ENCODE measurements at places on chromosomes 12 and 14.
A peak's percentile ranks its signal among the peaks of the same experiment; 100 is the strongest.

- peak; percentile 18 for DNase-seq
Observed at GRCh38 chr14:60249321-60250256, 568 bp downstream of the PPM1A start.

- DNase-seq: no peak
Observed at GRCh38 chr12:132840536-132840935, 11.9 kb upstream of the GOLGA3 start.

DNA sequence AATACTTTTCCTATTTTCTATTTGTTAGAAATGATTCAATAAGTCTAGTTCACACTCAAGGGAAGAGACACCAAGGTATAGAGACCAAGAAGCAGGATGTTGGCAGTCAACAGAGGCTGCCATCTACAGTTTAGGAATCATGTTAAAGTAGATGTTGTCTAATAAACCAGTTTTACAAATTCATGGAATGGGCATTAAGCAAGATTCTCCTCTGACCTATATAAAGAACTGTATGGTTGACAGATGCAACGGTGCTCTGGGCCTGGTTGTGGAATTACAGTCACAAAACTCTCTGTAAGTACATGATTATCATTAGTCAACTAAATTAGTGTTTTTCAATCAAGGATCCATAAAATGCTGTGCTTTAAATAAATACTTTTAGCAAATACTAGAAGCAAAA is 475.1 kb downstream of the NAV3 start:
- DNase-seq: no peak

DNA sequence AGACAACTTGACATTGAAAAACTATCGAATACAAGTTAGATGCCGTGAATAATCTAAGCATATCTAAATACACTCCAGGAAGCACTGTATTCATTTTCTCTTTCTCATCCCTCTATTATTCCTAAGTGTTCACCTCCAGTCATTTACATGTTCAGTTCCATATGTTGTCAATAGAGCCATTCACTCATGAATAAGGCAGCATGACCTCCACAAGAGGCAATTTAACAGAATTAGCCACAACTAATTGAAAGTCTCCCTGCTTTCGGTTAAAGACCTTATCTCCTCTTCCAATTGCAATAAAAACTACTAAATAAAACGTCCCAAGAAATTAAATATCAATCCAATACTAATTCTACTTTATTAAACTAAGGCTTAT is 1.8 kb downstream of the LRIG3 start:
- no peak for DNase-seq

GRCh38 chr14:75230140-75230792 is 48.4 kb upstream of the FOS start:
- peak; percentile 23 for DNase-seq

GRCh38 chr12:14885718-14886221 is at the start of gene MGP:
Gene MGP, minus strand, starts transcription at chr12:14885854. Its CDS starts 63 bp downstream, at chr12:14885791.
- DNase-seq: no peak

DNA sequence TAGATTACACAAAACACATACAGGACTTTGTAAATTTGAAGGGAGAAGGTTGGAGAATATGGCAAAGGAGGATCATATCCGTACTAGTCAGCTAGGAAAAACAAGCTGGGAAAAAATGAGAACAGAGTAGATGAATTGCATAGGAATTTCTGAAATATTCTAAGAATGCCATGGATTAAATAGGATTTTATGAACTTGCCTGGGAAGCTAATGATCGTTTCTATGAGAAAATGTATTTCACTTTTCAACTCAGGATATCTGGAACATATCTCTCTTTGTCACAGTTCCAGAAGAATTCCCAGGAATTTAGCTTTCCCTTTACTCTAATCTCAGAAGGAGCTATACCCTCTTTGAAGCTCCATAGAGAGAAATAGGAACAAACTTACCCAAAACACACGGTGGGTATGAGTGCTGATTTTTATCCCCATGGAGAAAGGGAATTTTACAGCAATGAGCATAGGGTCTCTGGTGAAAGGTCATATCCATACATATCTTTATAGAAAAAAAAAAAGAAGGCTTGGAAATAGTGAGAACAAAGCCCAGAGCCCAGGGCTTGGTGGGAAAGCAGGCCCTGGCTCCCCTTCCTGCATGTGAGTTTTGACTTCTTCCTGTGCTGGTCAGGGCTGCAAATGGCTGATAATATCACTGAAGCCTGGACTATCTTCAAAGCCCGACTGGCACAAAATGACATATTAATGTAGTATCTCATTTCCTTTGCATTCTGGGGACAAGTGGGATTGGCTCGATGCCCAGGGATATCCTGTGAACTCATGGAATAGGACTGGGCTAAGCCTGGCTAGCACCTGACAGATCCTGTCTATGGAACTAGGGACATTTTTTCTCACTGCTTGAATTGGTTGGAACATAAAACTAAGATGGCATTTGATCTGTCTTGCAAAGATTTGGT is 136.3 kb downstream of the AEBP2 start:
- no peak for DNase-seq

- no peak for DNase-seq
Observed at GRCh38 chr12:63907561-63907960, 63.1 kb downstream of the SRGAP1 start.

DNA sequence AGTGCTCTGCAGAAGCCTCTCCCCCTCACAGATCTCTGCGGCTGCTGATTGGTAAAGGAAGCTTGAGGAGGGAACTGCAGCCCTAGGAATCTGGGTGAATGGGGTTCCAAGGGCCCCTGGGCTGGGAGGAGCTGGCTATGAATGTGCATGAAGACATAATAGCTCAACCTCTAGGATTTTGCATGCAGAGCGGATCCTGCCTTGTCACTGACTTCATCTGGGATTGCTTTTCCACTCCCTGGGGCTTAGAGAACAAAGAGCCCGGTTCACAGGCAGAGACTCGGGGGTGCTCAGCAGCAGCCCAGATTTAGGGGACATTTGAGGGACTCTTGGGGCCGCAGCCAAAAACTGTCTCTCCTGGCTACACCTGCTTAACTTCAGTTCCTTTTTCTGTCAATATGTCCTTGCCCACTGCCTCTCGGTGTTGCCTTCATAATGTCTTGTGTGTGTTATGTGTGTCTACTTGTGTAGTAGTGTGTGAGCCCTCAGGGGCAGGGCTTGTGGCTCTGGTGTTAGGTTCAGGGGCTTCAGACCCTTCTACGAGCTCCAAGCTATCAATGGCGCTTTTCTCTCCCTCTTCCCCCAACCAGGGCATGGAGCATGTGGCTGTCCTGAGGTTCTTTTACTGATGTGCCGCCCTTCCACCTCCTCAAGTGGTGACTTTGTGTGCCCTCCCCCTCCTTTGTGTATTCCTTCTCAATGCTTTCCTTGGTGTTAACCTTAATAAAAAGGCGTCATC is 1.9 kb downstream of the CCDC184 start:
- no peak for DNase-seq

GRCh38 chr14:55301437-55302121 is 30.4 kb downstream of the FBXO34 start:
- no peak for DNase-seq

- no peak for DNase-seq
Observed at GRCh38 chr14:71116568-71117122, 209.4 kb downstream of the PCNX1 start.

DNA sequence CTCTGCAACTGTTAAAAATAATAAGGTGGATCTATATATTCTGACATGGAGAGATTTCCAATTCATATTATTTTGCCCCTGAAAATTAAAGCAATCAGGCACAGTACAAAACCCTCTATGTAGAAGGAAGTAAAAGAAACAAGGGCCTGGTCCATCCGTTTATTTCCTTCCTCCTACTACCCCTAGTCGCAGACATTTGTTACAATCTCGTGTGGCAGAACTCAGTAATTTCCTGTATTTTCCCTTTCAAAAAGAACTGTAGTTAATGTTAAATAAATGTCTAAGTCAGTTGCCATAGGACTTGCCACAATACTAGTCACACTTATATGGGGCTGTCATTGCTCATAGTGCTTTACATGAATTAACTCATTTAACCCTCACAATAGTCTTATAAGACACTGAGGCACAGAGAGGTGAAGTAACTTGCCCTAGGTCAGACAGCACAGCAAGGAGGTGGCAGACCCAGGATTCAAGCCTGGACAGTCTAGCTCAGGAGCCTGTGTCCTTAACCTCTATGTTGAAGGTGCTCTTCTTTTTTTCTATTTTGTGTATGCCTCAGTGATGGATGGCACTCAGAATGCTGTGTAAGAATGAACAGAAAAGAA is 24.2 kb downstream of the NINJ2 start:
- DNase-seq: no peak

DNA sequence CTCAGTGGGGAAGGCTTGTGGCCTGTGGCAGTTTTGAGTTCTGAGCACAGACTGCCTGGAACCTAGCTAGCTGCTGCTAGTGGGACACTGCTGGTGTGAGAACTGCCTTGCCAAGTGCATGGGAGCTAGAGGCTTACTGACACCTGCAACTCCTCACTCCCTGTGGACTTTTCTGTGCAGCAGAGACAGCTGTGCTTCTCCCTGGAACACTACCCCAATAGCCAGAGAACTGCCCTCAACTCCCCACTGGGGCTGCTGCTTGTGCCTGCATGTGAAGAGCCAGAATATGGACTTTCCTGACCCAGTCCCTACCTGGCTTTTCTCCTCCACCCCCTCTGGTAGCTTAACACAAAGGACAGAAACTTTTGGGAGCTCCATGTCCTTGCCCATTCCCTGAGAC is 222.6 kb downstream of the ADGRD1 start:
- DNase-seq: no peak

DNA sequence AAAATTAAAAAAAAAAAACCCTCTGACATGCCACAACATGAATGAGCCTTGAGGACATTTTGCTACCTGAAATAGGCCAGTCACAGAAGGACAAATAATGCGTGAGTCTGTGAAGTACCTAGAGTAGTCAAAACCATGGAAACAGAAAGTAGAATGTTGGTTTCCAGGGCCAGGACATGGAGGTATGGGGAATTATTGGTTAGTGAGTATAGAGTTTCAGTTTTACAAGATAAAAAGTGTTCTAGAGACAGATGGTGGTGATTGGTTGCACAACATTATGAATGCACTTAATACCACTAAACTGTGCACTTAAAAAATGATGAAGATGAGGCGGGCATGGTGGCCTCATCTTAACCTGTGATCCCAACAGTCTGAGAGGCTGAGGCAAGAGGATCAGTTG is 47.6 kb upstream of the ZFP36L1 start:
- no peak for DNase-seq

GRCh38 chr14:33435911-33436689 is 497.4 kb downstream of the NPAS3 start:
- no peak for DNase-seq

DNA sequence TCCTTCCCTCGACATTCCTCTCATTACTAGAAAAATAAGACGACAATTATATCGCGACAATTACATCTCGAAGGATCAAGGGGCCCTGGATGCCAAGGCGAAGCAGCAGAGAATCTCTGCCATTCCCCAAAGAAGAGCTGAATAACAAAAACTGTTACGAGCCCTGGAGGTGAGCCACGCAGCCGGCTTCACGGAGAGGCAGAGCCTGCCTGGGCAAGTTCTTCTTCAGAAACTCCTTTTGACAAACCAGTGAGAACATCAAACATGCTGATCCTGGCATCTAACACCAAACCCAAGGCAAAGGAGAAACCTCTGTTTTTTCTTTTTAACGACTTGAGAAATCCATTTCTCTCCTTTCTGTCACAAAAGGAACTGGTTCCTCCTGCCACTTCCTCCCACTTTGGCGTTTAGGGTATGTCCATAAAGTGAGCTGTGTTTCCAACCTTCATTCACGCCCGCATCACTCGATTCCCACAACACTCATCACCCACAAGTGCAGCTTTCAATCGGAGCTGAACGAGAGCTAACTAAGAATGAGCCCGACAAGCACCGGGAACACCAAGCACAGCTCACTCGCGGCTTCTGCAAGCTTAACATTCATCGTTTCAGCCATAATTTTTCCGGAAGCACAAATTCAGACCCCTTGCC is 21.5 kb downstream of the CCDC88C start:
- DNase-seq: no peak

- DNase-seq: no peak
Observed at GRCh38 chr14:103140316-103141109, 17.3 kb downstream of the TNFAIP2 start.

GRCh38 chr12:54172168-54172567 is 16.6 kb downstream of the SMUG1 start:
- DNase-seq: no peak

DNA sequence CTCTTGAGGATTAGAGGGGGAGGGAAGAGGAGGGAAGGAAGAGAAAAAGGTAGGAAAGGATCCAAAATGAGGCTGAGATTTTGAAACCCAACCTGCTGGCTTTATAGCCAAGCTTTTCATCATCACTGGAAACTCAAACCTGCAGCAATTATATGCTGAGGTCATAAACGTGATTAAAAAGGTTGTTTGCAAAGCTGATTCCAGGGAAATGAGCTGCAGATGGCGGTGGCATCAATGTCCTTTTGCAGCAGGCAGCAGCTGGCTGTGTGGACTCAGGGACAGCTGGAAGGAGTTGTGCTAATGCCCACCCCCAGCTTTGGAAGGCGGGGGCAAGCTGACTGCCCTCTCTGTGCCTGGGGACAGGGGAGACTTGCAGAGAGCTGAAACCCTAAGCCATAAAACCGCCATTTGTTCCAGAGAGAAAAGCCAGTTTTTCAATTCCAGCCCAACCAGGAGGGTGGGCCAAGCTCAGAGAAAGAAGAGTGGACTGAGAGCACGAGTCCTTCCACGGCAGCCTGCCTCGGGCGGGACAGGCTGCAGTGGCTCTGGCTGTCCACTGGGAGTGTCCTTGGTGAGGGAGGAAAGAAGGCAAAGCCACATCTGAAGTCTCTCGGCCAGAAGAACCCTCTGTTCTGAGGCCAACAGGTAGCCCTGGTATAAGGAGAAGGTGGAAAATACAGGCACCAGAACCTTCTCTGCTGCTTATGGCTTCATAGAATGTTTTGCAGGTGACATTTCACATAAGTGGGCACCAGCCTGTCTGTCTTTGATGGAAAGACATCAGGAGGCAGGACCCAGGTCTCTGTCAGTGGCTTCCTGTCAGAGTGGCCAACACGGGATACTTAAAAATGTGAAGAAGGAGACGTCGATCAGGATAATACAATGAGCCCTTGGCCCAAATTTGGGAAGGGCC is 90.7 kb downstream of the SINHCAF start:
- no peak for DNase-seq

GRCh38 chr14:74531467-74531866 is 37.9 kb downstream of the ISCA2 start:
- no peak for DNase-seq

- no peak for DNase-seq
Observed at GRCh38 chr14:36879558-36879957, 217.9 kb downstream of the PAX9 start.

DNA sequence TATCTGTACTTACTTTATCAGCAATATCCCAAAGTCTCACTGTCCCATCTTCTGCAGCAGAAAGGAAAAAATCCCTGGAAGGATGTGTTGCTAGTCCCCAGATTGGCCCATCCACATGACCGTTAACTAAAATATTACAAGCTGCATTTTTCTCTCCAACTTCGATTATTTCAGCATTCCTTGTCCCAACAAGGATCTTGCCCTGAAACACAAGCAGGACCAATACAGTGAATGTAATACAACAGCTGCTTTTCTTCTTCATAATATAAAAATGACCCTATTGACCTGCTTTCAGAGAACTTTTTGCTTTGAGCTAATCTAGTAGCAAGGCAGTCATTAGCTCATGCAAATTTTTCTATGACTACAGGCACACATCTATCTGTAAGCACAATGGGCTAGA is 58.3 kb downstream of the ZC3H14 start:
- DNase-seq: no peak

All from stimulated activated CD8-positive, alpha-beta memory T cell treated with anti-CD3 and anti-CD28 coated beads, Interleukin-15, amount 100 ng/mL, for 1 hour (primary cell).